Placental pericyte (primary cell): ENCODE measurements at places on chromosomes 2 and 18. TPM values are rescaled to one million over a fixed set of nuclear protein-coding genes. Genes with fewer than 3 reads are reported as not detected.

The ESCO1 gene
- 12.9 and 14.2 TPM in 2 replicates for total RNA-seq

The CROCC2 gene
- total RNA-seq, result not detected in 2 replicates

The FTCDNL1 gene
- total RNA-seq, result 0.22 and 0.43 TPM in 2 replicates

The LOXL3 gene
- total RNA-seq, result 2.0 and 2.9 TPM in 2 replicates

The CCDC150 gene
- total RNA-seq, result 3.7 and 18.6 TPM in 2 replicates

The FHOD3 gene
- 0.88 and 16.9 TPM in 2 replicates for total RNA-seq

The OBSL1 gene
- 45.7 and 55.1 TPM in 2 replicates for total RNA-seq
